ENCODE measurements at places on chromosomes 1 and 21. TPM values are rescaled to one million over a fixed set of nuclear protein-coding genes. Genes with fewer than 3 reads are reported as not detected.

- DNase-seq, result peak; percentile 80
Observed at GRCh38 chr1:21659099-21659923, 9.8 kb downstream of the RAP1GAP start.

DNA sequence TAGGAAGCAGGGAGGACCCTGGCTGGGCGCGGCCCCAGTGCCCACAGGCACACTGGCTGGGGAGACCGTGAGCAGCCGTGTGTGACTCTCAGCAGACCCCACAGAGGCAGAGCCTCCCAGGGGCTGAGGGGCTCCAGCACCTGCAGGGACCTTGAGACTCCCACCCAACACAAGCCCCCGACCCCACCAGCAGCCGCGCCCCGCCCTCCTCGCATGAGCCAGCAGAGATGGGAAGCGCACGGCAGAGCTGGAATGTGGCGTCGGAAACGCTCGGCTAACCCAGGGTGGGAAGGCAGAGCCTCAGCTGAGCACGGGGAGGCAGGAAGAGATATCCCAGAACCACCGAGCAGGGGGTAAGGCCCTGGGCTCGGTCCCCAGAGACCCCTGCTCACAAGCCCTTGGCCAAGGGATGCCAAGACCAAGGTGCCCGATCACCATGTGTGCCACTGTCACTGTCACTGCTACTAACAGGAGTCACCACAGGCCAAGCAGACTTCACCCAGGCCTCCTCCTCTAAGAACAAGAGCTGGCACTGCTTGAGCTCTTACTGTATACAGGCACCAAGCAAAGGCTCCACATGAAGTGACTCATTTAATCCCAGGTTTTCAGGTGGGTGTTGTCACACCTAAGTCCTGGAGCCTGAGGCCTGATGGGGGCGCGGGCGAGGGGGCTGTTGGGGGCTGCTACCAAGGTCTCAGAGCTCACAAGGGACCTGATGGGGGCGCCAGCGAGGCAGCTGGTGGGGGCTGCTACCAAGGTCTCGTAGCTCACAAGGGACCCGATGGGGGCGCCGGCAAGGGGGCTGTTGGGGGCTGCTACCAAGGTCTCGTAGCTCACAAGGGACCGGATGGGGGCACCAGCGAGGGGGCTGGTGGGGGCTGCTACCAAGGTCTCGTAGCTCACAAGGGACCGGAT is 20.1 kb downstream of the MEGF6 start:
- no peak for DNase-seq

DNA sequence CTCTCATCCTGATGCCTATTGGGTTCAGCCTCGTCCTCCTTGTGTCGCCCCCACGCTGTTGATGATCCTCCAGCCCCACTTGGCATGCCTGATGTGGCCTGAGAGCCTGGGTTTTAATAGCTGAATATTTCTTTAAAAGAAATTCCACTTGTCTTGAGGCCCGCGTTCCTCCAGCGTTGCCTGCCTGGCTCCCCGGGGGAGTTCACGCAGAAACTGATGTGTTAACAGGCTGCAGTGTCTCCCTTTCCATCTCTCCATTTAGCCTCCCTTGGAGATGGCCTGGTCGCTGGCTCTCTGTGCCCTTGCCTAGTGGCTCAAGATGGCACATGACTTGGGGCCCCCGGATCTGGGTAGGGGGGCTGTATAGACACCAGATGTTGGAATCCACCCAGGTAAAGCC is 9.5 kb downstream of the ACTL8 start:
- DNase-seq, result no peak

DNA sequence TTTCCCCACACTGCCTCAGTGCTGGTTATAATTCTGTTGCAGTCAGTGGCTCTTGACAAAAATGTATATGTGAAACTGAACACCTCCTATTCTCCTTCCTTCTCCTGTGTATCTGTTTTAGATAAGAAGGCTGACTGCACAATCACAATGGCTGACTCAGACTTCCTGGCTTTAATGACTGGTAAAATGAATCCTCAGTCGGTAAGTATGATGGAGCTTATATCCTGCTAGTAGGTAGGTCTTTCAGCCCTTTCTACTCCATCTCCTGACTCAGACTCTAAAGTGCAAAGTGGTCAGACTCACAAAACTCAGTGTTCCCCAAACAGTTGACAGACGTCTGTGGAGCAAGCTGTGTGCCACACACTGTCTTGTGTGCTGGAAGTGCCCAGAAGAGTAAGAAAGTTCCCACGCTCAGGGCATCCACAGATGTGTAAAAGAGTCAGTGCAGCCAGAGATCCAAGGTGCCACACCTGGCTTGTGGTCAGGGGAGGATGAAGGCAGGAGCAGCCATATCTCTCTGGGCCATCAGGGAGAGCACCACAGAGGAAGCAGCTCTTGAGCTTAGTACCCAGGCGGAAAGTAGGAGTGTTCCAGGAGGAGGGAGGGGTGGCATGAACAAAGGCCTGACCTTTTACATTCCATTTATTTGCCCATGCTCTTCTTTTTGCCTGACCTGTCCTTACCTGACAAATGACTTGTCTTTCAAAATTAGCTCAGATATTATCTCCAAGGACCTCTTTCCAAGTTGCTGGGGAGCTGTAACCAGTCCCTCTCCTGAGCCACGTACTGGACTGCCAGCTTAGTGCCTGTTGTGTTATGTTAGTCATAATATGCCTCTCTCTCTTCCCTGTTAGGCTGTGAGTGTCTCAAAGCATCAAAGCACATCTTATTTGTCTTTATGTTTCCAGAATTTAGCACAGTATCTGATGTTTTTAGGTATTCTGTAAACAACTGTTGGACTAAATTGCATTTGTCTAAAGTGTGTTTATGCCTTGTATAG is 14.0 kb upstream of the PODN start:
- no peak for DNase-seq

GRCh38 chr1:121445679-121446078 is 260.9 kb downstream of the SRGAP2C start:
- no peak for DNase-seq

GRCh38 chr1:67290236-67290635 is 17.4 kb upstream of the IL12RB2 start:
- DNase-seq, result no peak

DNA sequence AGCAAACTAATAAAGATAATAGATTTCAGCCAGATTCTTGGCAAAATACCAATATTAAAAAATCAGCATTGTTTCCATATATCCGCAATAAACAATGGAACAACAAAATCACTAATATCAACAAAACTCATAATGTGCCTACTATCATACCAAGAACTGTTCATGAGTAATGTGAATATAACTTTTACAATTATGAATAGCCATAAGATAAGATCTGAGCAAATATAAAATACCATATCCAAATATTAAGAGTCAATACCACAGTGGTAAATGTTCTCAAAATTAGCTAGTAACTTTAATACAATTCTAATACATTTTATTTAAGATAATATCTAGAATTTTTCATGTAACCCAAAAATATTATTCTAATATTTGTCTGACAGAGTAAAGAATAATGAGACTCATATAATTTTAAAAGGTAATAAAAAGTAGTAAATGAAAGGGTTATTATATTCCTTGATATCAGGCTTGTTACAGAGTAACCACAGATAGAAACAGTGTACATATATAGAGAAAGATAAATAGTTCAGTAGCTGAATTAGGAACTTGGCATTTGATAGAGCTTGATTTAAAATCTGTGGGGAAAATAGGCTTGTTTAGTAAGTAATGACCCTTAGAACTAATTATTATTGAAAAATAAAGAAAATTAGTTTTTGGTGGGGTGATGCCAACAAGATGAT is 2126.6 kb downstream of the MRPL39 start:
- DNase-seq, result no peak

DNA sequence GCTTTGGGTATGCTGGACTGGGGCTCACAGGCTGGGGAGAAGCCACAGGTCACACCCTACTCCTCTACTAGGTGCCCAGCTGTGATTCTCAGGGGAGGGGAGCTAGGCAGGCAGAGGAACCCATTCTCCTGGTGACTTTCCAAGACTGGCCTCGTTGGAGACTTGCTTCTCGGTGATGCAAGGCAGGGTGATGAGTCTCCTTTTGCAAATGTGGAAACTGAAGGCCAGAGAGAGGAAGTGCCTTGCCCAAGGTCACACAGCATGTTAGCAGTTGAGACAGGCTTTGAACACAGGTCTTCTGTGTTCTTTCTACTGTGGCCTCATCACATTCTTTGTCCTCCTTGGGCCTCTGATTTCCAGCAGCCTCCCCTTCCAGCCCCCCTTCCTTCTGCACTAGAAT is 20.5 kb upstream of the C1QA start:
- no peak for DNase-seq

GRCh38 chr21:38282921-38283320 is 26.1 kb downstream of the KCNJ15 start:
- DNase-seq, result no peak

Gene BRINP3
- total RNA-seq, result under 0.01 TPM

Gene SYNJ1
- total RNA-seq, result 3.5 TPM

Gene TFAP2E
- 1.3 TPM for total RNA-seq

Gene FMOD
- 1.9 TPM for total RNA-seq

Gene ANGPTL3
- not detected for total RNA-seq
